ENCODE measurements at places on chromosomes 16 and 17. TPM values are rescaled to one million over a fixed set of nuclear protein-coding genes. Genes with fewer than 3 reads are reported as not detected.
A peak's percentile ranks its signal among the peaks of the same experiment; 100 is the strongest.

Gene MSLN
- 0.52 TPM for total RNA-seq

Gene PNPO
- total RNA-seq, result 14.3 TPM

Gene PRSS53
- 2.4 TPM for total RNA-seq

Gene GLOD4
- 34.1 TPM for total RNA-seq

Gene XYLT1
- total RNA-seq, result 15.0 TPM

DNA sequence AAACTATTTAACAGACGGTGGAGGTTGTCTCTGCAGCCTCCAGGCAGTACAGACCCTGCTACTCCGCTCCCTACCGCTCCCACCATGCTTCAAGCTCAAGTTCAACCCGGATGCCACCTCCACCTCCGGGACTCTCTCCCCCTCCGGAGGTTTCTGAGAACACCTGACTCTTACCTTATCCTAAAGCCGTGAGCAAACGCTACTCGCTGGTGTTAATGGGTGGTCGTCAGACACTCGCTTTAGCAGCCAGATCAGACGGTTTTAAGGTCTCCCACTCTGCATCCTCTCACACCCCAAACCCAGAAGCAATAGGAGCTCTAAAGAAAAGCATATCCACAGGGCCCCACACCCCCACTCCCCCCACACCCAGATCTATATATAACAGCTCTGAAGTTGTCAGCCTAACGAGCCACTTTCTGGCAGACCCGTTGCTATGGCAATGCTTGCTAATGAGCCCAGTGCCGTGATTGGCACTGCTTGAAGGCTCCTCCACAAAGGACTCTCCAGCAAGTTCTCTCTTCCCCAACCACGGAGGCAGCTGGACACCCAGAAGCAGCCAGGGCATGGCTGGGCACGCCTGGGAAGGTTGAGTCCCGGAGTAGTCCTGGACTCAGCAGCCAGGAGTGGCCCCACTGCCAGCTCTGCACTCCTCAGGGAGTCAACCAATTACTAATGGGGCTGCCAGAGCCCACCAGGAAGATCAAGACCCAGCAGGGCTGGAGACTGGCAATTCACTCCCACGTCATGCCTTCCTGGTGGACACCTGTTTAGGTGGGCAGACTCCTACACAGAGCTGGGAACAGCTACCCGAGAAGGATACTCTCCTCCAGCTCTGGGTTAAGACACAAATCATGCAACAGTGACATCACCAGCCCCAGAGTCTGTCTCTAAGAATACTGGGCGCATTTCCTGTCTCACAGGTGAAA, 121.2 kb upstream of the RCVRN start:
- no peak for DNase-seq

- DNase-seq, result no peak
These were observed 360.7 kb downstream of the PMP22 start for GRCh38 chr17:14904386-14904785.

DNA sequence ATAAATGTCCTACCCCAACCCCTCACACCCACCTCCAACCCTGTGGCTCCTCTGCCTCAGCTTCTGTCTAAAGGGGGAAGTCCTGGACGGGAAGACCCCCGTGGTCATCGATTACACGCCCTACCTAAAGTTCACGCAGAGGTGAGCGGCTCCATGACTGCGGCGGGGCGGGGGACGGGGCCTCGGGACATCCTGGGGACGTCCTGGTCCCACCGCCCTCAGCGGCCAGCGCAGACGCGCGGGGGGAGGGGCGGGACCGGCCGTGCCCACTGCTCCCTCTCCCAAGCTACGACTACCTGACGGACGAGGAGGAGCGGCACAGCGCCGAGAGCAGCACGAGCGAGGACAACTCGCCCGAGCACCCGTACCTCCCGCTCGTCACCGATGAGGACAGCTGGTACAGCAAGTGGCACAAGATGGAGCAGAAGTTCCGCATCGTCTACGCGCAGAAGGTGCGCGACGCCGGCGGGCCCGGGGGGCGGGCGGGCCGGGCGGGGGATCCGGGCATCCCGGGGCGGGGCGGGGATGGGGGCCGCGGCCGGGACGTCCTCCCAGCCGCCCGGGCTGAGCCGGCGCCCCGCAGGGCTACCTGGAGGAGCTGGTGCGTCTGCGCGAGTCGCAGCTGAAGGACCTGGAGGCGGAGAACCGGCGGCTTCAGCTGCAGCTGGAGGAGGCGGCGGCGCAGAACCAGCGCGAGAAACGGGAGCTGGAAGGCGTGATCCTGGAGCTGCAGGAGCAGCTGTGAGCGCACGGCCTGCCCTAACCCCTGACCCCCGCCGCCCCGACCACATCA, 6.7 kb downstream of the RUNDC3A start:
- DNase-seq, result no peak

- no peak for DNase-seq
These were observed 63.9 kb downstream of the SHISA9 start for GRCh38 chr16:12965274-12965804.

GRCh38 chr17:59388069-59388556, 56.7 kb downstream of the YPEL2 start:
- DNase-seq, result no peak

DNA sequence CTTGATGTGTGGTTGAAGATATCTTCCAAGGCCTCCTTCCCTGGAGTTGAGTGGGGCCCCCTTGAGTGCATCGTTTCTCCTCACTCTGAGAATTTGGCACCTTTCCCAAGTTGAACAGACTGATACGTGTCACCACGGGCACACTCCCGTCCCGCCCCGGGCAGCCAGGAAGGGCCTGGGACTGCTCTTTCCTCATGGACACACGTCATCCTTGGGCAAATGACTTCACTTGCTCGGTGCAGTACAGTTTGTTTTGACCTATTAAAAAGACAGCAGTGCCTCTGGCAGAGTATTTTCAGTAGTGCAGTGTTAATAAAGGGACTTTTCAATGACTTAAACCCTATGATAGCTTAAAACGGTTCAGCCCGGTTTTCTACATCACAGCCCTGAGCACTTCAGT, 59.9 kb downstream of the SEC14L1 start:
- DNase-seq, result no peak

- no peak for DNase-seq
These were observed 41.8 kb downstream of the NUP93 start for GRCh38 chr16:56771558-56772279.

- no peak for DNase-seq
These were observed 31.8 kb downstream of the TPSG1 start for GRCh38 chr16:1193143-1193824.

DNA sequence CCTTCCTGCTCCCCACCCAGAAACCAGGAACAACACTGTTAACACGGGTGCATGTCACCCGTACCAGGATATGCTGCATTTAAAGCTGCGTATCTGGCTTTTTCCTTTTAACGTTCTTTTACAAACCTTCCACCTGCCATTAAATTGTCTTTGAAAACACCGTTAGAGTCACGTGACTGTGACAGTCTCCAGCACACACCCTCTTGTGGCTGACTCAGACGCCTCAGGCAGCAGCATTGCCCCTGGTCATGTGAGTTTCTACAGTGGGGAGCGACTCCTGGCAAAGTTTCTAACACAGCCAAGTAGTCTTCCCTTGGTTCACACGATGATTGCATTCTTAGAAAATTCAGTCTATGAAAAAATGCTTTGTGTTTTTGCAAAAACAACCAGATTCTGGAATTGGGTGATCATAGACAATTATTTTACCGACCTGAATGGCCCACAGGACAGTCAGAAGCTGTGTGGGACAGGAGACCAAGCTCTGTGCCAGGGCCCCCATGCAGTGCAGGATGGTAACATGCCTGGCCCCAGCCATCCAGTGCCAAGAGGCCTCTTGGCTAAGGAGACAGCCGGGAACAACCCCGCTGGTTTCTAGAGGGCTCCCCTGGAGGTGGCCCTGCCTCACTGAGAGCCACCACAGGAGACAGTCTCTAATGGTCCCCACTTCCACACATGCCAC, 199.1 kb downstream of the KATNIP start:
- DNase-seq, result no peak

DNA sequence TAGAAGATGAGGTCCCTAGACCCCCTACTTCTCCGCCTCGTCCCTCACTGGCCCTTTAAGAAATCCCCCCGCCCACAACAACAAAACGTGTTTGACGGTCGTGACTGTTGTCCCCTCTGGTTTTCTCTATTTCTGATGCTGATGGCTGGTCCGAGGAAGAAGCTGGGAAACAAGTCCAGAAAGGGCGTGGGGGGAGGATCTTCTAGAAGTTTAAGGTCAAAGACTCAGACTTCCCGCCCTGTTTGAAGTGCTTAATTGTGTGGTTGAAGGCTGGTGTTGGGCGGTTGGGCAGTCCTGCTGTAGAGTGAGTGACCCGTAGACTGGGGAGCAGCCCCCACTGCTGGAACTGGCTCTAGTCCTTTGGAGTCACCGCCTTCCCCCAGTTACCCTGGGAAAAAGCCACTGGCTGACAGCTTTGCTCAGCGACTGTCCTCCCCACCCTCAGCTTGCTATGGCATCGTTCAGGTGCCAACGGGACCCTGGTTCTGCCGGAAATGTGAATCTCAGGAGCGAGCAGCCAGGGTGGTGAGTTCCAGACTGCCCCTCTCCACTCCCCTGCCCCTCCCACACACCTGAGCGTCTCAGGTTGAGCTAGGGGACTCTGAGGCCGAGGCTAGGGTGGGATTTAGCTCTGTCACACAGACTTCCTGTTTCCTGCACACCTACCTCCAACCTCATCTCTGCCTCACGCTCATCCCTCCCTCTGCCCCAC, 1.6 kb downstream of the MLLT6 start:
- no peak for DNase-seq

DNA sequence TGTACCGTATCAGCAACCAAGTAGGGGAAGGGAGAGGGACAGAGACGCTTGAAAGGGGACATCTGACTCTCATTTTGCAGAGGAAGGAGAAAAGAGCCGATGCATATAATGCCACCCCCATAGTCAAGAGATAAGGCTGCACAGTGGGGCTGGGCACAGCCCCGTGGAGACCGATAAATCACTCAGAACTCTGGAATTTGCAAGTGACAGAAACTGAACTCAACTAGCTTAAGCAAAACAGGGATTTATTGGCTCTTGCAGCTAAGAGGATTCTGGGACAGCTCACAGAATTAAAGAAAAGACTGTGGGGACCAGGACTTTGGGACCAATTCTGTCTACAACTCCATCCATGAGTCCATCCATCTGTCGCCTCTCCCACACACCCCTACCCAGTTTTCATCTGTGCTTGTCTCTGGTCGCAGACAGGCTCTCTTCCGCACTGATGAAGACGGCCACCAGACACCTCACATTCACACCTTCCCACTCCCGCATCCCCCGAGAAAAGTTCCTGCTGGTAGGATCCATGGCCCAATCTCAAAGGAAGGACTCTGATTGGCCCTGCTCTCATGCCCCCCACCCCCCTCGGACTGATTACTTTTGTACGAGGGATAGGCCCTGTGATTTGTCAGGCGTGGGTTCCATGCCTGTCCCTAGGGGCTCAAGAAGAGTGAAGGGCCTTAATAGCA, 105.9 kb upstream of the RPL38 start:
- no peak for DNase-seq

- DNase-seq, result peak; percentile 79
These were observed 4.5 kb downstream of the TMEM100 start for GRCh38 chr17:55717898-55718735.

DNA sequence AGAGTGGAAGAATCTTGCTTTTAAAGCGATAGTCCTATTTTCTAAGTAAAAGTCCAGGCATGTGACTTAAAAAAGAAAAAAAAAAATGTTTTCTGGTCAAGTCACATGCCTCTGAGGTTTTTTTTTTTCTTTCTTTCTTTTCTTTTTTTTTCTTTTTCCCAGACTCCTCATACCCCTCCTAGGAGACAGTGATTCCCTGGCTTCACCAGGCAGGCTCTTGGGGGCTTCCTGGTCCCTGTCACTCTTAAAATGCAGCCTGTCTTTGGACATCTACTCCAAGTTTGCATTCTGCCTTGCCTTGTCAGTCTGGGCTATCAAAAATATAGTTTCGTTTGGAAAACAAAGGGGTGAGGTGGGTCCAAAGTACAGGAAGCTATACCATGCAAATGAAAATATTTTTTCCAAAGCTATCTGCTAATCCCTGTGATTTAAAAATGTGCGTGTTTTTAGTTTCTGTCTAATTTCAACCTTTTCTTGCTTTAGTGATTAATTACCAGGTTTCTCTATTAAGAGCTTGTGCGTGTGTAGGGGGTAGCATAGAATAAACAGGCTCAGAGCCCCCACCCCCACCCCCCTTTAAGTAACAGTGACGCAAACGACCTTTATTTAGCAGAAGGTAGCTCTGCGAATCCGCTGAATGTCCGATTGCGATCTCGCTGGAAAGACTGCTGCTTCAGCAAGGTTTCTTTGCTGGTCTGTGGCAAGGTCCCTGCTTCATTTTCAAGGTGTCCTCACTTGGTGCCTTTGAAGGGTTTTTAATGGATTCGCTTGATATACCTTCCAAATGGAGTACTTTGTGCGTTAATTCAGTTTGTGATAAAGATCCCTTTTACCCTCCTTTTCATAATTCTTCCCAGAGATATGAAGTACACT, 510.2 kb downstream of the WWOX start:
- no peak for DNase-seq

DNA sequence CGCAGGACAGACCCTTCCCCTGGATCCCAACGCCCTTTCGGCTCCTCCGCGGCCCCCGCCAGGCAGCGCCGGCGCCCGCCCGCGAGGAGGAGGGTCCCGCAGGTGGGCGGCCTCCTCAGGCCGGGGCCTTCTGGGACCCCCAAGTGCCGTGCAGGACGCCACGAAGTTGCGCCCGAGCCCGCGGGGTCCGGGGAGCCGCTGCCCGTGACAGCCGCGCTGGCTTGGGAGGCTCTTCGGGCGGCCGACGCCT, 504 bp downstream of the ERN1 start:
- DNase-seq, result no peak

DNA sequence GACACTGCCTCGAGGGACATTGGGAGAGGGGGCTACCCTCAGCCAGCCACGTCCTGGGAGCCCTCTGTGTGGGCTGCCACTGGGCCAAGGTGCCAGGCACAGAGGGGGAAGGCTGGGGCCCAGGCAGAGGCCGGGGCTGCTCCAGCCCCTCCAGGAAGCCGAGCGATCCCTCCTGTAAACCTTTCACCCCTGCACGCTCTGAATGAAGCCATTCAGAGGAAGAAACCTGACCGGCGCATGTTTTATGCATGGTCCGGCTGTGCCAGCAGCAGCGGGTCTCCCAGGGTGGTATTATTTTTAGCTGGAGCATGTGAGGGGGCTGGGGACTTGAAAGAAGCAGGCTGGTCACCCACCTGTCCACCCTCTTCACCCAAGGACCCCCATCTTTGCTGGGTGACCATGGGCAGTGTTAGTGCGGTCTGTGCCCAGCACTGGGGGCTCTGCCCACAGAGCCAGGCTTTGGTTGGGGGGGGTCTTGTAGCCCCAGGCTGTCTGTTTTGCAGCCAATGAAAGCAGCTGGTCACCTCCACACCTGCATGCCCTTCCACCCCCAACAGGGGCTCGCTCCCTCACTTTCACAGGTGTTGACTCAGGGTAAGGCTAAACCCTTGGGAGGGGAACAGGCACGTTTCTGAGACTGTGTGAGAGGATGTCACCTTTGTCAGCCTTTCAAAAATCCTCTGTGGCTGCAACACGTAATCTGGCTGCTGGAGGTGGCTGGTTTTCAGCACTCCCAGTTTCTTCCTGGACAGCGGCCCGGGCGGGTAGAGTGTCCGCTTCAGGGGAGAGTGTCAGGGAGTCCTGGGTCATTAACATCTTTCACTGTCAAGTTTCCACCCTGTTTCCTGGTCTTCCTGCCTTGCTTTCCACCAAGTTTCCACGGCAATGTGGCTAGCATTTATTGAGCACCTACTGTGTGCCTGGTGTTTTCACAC, 77.1 kb upstream of the BRD7 start:
- DNase-seq, result no peak
